Activated CD8-positive, alpha-beta T cell treated with anti-CD3 and anti-CD28 coated beads, Interleukin-2, amount 10 ng/mL, durations not matched to agents 7 days and 5 days (primary cell): ENCODE measurements at places on chromosomes 4 and X.
A peak's percentile ranks its signal among the peaks of the same experiment; 100 is the strongest.

GRCh38 chr4:146462251-146462650 is 59.5 kb downstream of the SLC10A7 start:
- peaks cover 11% of the 10 kb centered on the region for H3K36me3 ChIP-seq
- H3K27me3 ChIP-seq = no peaks in the 10 kb centered on the region
- H3K4me3 ChIP-seq = no peak overlapping the region
- DNase-seq = no peak
- H3K4me1 ChIP-seq = peaks cover 20% of the 10 kb centered on the region

DNA sequence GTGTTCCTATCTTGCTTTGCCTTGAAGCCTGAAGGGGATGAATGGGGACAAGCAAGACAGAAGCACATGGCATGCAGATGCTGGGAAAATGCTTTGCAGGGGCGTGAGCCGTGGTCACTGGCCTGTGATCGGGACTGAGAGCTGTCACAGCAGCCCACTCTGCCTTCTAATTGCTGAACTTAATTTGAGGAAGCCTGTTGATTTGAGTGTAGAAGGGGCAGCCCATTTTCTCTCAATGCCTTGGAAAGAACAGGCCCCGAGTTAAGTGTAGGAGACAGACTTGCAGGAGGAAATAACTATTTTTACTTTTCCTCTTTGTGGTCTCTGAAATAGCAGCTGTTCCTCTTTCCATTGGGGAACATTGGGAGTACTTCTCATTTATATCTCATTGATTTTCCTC is 26.1 kb upstream of the TBC1D1 start:
- no peaks in the 10 kb centered on the region for H3K27me3 ChIP-seq
- no peak overlapping the region for H3K4me3 ChIP-seq
- H3K27ac ChIP-seq = no peak overlapping the region
- DNase-seq = no peak
- no peaks in the 10 kb centered on the region for H3K4me1 ChIP-seq

GRCh38 chr4:37397505-37397904 is 153.0 kb downstream of the NWD2 start:
- H3K4me3 ChIP-seq = no peak overlapping the region
- H3K36me3 ChIP-seq = no peaks in the 10 kb centered on the region
- H3K27ac ChIP-seq = no peak overlapping the region

- H3K4me1 ChIP-seq = no peaks in the 10 kb centered on the region
- no peaks in the 10 kb centered on the region for H3K27me3 ChIP-seq
- H3K4me3 ChIP-seq = no peak overlapping the region
- DNase-seq = no peak
Measured at GRCh38 chr4:22490718-22491315, 25.0 kb downstream of the ADGRA3 start.

DNA sequence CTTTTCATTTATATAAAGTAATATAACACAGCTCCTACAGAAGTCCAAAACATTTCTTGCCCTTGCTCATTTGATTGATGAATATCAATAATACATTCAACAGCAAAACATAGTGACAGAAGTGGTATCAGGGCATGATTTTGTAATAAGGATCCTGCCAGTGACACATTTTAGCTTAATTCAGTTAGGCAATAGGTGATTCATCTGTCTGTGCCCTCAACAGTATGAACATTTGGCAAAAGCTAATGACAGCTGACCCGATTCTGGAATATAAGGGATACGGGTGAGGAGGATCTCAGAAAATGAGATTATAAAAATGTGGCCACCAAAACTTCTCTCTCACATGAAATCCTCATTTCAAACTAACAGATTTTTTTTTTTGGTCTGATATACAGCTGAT is 294.0 kb downstream of the CAMK2D start:
- H3K27ac ChIP-seq = no peak overlapping the region
- H3K4me1 ChIP-seq = peaks cover 2% of the 10 kb centered on the region
- peaks cover 16% of the 10 kb centered on the region for H3K36me3 ChIP-seq
- no peak overlapping the region for H3K4me3 ChIP-seq
- DNase-seq = no peak

DNA sequence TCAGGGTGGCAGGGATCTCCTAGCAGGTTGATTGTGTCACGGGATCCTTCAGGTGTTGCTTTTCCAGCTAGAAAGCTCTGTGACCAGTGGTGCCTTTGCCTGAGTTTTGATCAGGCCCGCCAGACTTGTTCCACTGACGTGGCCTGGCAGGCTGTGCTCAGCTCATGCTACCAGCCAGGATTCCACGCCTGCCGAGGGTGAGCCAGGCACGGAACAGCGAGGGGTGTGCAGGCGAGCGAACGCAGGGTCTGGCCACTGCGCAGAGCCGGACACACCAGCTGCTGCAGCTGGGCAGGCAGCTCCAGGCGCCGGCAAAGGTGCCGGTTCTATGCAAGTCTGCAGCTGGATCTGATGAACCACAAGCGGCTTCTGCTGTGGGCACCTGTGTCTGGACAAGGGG is 17.1 kb upstream of the SAT1 start:
- no peak for DNase-seq
- no peaks in the 10 kb centered on the region for H3K27me3 ChIP-seq
- H3K4me3 ChIP-seq = no peak overlapping the region
- no peak overlapping the region for H3K27ac ChIP-seq

GRCh38 chr4:8647094-8647570 is 54.6 kb downstream of the CPZ start:
- DNase-seq = peak; percentile 8
- H3K27ac ChIP-seq = no peak overlapping the region
- no peaks in the 10 kb centered on the region for H3K27me3 ChIP-seq
- no peaks in the 10 kb centered on the region for H3K36me3 ChIP-seq

GRCh38 chr4:159787901-159788300 is 685.0 kb downstream of the RAPGEF2 start:
- no peak for DNase-seq
- no peak overlapping the region for H3K4me3 ChIP-seq
- no peak overlapping the region for H3K27ac ChIP-seq
- H3K27me3 ChIP-seq = no peaks in the 10 kb centered on the region
- no peaks in the 10 kb centered on the region for H3K4me1 ChIP-seq

DNA sequence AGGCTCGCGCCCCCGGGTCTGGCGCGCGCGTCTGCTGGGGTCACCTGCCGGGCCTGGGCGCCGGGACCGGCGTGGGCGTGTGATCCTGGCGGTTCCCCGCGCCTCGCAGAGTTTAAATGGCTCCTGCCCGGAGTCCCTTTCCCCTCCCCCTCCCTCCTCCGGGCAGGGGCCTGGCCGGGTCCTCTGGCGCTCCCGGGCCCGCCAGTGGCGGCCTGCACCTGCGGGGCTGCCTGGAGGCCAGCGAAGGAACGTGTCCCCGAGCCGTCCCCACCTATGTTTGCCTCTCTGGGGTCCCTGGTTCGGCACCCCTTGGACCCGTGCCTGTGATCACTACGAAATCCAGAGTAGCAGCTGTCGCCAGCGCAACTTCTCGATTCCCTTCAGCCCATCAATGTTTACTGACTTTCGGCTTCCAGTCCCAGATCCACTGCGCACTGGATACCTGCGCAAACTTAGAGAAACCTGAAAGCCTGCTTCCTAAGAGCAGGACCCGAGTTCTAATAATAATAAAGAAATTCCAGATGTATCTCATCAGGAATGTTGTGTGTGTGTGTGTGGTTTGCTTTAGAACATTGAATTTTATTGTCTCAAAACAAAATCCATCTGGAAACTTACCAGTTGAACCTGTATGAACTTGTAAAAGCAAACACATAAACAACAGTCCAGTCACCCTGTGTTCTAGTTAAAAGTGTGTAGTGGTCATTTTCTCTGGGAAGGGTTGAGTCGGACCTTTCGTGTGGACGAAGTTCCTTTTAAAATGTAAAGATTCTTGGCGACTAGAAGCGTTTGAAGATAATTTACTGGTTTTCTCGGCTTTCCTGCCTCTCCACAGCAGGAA is 788 bp downstream of the SHROOM2 start:
- no peaks in the 10 kb centered on the region for H3K36me3 ChIP-seq
- no peak overlapping the region for H3K4me3 ChIP-seq
- H3K27me3 ChIP-seq = peaks cover 33% of the 10 kb centered on the region
- H3K27ac ChIP-seq = no peak overlapping the region

GRCh38 chrX:119573840-119574393 is 446 bp upstream of the UBE2A start:
- no peaks in the 10 kb centered on the region for H3K27me3 ChIP-seq
- H3K4me1 ChIP-seq = peaks cover 29% of the 10 kb centered on the region
- H3K27ac ChIP-seq = peak overlapping the region; percentile 85
- peak overlapping the region; percentile 78 for H3K4me3 ChIP-seq

DNA sequence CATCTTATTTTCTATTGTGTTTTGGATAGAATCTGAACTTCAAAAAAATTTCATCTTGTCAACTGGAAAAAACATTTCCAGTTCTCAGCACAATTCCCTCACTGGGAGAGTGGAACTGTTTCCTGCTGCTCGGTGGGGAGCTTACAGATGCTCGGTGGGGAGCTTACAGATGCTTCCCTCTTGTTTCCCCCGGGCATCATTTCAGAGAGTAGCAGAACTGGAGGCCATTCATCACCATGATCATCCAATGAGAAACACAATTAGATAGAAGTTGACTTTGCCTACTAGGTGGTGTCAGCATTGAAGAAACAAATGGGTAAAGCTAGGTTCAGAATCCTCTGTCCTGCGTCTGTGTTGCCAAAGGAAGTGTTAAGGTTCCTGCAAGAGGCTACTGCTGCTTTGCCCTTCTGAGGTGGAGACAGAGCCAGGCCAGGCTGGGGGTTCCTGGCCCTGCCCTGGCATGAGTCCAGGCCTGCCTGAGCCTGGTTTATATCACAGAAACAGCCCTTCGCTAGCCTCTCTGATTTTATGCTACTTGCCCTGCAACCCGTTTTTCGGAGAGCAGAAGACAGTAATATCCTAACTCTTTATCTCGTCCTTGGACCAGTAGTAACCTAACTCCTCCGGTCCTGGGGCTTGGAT is 70.6 kb downstream of the TAPT1 start:
- H3K4me3 ChIP-seq = no peak overlapping the region
- no peak overlapping the region for H3K27ac ChIP-seq
- no peak for DNase-seq
- H3K27me3 ChIP-seq = no peaks in the 10 kb centered on the region

DNA sequence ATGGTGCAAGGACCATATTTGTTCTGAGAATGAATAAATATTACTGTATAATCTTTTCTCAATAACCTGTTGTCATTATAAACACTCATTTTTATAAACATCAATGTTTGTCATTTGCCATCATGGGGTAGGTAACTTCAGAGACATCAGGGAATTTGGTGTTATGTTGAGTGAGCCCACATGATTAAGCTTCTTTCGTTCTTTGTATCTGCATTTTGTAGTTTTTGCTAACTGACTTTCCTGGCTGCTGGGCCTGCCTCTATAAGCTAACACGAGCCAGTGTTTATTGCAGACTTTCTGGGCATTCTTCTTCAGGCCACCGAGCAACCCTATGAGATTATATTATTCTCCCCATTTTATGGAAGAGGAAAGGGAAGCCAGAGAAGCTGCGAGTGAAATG is 48.8 kb upstream of the MTMR1 start:
- no peak overlapping the region for H3K4me3 ChIP-seq
- H3K27me3 ChIP-seq = no peaks in the 10 kb centered on the region
- peaks cover 2% of the 10 kb centered on the region for H3K4me1 ChIP-seq
- DNase-seq = no peak
- H3K36me3 ChIP-seq = peaks cover 32% of the 10 kb centered on the region

GRCh38 chr4:531076-531475 is 32.1 kb downstream of the PIGG start:
- no peaks in the 10 kb centered on the region for H3K27me3 ChIP-seq
- H3K27ac ChIP-seq = no peak overlapping the region
- no peaks in the 10 kb centered on the region for H3K4me1 ChIP-seq
- no peak overlapping the region for H3K4me3 ChIP-seq
- peaks cover 85% of the 10 kb centered on the region for H3K36me3 ChIP-seq
- no peak for DNase-seq

DNA sequence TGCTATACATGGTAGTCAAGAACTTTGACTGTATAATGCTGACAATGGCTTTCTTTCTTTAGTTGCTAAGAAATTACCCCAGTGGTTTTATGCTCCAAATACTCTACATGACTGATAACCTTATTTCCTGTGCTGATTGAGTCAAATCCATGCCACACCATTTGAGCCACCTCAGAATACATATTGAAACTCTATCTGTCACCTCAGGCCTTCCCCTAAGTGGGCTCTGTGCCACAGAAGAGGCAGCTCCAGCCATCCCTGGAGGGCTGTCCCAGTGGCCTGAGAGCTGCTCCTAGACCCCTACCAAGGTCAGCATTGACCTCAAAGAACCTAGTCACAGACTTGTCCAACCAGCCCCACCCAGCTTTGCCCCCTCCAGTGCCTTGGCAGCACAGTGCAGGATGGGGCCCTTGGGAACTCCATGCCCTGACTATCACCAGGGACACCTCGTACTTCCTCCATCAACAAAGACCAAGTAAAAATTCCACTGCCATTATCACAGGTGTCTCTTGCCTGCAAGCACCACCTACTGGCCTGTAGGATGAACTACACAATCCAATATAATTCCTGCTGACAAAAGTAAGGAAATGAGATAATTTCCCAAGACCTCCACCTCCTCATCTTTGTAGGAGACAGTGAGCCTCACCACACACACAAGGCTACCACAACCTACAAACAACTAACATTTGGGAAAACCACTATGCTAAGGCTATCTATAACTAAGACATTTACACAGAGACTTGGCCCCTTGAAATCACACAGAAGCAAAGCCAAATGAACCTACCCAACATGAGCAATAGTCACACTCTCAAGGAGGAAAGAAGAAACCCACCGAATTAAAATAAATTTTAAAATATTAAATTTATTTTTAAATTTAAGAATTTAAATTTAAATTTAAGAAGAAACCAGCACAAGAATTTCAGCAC is 239.9 kb downstream of the NKX6-1 start:
- no peak overlapping the region for H3K27ac ChIP-seq
- H3K4me1 ChIP-seq = no peaks in the 10 kb centered on the region
- H3K27me3 ChIP-seq = no peaks in the 10 kb centered on the region
- no peaks in the 10 kb centered on the region for H3K36me3 ChIP-seq

- peak; percentile 67 for DNase-seq
- peak overlapping the region; percentile 71 for H3K4me3 ChIP-seq
- peak overlapping the region; percentile 68 for H3K27ac ChIP-seq
- H3K36me3 ChIP-seq = no peaks in the 10 kb centered on the region
- peaks cover 16% of the 10 kb centered on the region for H3K27me3 ChIP-seq
Measured at GRCh38 chr4:15961781-15962510, 1.0 kb downstream of the FGFBP2 start.

DNA sequence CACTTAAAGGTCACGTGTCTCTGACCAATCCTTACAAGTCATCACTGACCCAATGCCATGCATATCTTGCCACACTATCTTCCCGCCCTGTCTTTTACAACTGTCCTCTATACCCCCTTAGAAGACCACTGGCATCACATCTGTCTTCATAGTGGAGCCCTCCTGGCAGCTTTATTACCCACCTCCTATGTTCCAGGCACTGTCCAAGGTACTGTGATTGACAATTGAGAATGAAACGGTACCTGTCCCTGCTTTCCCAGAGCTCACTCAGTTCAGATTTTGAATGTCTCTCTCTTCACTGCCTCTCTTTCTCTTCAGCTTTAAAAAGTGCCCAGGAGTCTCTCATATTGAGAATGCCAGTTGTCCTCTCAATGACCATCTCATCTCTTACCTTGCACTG is 88.6 kb downstream of the ARHGAP36 start:
- DNase-seq = no peak
- H3K36me3 ChIP-seq = no peaks in the 10 kb centered on the region
- no peaks in the 10 kb centered on the region for H3K27me3 ChIP-seq
- no peaks in the 10 kb centered on the region for H3K4me1 ChIP-seq

- H3K27ac ChIP-seq = no peak overlapping the region
- no peaks in the 10 kb centered on the region for H3K27me3 ChIP-seq
- H3K4me1 ChIP-seq = no peaks in the 10 kb centered on the region
- no peaks in the 10 kb centered on the region for H3K36me3 ChIP-seq
- no peak for DNase-seq
Measured at GRCh38 chrX:111886678-111887077, 10.7 kb downstream of the TRPC5OS start.

GRCh38 chrX:65757943-65758342 is 90.5 kb downstream of the MSN start:
- H3K4me1 ChIP-seq = peaks cover 40% of the 10 kb centered on the region
- peaks cover 27% of the 10 kb centered on the region for H3K36me3 ChIP-seq
- H3K4me3 ChIP-seq = no peak overlapping the region
- DNase-seq = no peak
- no peaks in the 10 kb centered on the region for H3K27me3 ChIP-seq
- no peak overlapping the region for H3K27ac ChIP-seq
